ENCODE measurements at places on chromosomes 1 and 21.

- DNase-seq: no peak
These were observed 23.6 kb downstream of the COL6A2 start for GRCh38 chr21:46121286-46122221.

DNA sequence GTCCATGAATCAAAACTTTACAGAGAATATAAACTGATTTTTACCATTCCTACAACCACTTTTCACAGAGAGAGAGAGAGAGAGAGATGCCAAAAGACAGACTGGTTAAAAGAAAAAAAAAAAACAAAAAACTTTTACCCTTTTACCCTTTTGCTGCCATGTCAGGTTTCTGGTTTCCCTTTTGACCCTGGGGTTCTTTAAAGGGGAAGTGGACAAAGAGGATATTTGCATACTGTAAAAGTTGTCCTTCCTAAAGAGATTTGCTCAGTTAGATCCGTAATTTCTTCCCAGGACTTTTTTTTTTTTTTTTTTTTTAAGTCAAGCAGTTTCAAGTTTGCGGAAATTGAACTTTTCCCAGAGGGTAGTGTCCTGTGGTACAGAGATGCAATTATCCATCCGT, 287.8 kb upstream of the RGS18 start:
- DNase-seq: no peak

GRCh38 chr21:15651172-15651571, 78.6 kb upstream of the USP25 start:
- no peak for DNase-seq

- no peak for DNase-seq
These were observed 836.7 kb upstream of the ADAMTS5 start for GRCh38 chr21:27803571-27803970.

DNA sequence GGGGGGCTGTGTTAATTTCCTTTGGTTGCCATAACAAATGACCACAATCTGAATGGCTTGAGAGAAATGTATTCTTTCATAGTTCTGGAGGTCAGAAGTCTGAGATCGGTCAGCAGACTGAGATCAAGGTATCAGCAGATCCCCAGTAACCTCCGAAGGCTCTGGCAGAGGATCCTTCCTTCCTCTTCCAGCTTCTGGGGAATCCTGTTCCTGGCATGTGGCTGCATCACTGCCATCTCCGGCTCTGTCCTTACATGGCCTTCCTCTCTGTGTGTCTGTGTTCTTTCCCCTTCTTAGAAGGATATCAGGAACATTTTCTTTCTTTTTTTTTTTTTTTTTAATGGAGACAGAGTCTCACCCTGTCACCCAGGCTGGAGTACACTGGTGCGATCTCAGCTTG, 25.8 kb downstream of the ACTL8 start:
- DNase-seq: no peak

DNA sequence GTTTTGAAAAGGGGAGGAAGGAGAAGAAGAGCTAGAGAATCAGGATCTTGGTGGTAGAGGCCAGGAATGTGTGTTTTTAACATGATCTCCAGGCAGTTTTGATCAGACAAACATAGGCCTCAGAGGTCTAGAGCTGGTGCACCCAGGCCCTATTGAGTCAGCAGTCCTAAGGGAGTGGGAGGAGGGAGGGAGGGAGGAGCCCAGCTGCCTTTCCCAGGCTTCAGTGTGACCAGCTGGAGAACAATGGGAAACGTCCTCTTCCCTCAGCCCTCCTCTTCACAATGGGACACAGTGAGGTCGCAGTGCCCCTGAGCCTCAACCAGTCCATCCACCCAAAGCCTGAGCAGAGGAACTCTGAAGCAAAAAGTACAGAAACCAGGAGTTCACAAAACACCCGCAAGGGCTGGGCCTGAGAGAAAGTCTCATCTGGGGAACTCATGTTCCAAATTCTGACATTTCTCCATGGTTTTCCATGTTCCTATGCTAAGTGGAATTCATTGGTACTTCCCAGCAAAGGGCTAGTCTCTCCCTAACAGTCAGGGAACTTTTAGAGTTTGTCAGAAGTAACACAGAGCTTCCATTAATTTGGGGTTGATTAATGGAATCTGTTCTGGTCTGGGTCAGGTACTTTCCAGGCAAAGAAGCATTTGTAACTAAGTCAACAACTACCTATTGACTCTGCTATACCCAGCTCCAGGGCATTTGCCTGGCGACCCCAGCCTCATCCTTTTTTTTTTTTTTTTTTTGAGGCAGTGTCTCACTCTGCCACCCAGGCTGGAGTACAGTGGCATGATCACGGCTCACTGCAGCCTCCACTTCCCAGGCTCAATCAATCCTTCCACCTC, 37.5 kb downstream of the ELAPOR1 start:
- no peak for DNase-seq

- no peak for DNase-seq
These were observed 21.7 kb upstream of the CTSK start for GRCh38 chr1:150829751-150830150.

GRCh38 chr1:59638231-59638711, 176.5 kb upstream of the HOOK1 start:
- DNase-seq: no peak

DNA sequence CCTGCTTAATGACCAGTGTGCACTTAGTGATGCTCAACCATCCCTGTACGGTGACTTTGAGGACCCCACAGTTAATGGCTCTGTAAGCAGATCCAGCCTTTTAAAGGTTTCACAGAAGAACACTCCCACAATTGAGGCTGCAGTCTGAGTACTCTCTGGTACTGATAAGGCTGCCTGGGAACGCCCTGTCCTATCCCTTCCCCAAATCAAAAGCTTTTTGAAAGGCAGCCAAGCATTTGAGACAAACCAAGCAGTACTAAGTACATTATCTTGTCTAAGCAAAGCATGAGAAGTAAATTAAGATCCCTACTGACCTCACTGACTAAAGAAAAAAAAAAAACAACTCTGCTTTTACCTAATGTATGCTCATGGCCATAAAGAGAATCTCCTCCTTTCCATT, 60.7 kb downstream of the SH3GLB1 start:
- DNase-seq: no peak

- DNase-seq: no peak
These were observed 486.9 kb upstream of the USP24 start for GRCh38 chr1:55702064-55702463.

GRCh38 chr1:225373155-225373554, 54.7 kb downstream of the LBR start:
- no peak for DNase-seq

Measured in T follicular helper cell (primary cell).